ENCODE measurements at places on chromosomes 3 and 15.

GRCh38 chr3:188369526-188369925, 215.6 kb downstream of the LPP start:
- DNase-seq, result no peak

DNA sequence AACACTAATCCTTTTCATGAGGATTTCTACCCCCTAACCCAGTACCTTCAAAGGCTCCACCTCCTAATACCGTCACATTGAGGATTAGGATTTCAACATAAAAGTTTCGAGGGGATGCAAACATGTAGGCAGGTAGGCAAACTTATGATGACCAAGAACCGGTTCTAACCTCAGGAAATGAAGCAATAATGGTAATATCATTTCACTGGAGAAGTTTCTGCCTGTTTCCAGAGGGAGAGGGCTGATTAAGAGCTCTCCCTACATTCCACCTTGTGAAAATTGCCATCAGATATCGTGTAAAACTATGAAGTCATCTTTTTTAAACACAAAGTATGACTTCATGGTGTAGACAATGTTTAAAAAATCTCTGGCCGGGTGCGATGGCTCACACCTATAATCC, 31.6 kb downstream of the NKIRAS1 start:
- no peak for DNase-seq

GRCh38 chr15:101242160-101242998, 9.5 kb downstream of the CHSY1 start:
- DNase-seq, result no peak

GRCh38 chr3:64110071-64110470, 86.8 kb upstream of the PSMD6 start:
- DNase-seq, result no peak

- no peak for DNase-seq
Measured at GRCh38 chr3:88307666-88308065, 157.9 kb downstream of the C3orf38 start.

DNA sequence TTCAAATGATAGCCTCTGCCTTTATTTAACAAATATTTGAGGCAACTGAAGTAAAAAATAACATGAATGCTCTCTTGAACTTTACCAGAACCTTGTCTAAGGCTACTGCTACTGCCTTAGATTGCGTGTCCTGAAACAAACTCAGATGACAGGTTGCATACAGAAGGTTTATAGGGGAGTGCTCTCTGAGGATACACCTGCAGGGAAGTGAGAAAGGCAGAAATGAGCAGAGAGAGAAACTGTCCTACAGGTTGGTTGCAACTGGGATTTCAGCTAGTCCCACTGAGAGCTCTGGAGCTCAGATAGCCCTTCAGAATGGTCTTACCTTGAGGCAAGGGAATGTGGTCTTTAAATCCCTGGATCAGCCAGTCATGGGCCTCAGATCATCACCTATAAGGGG, 165.5 kb downstream of the IL5RA start:
- DNase-seq, result no peak

DNA sequence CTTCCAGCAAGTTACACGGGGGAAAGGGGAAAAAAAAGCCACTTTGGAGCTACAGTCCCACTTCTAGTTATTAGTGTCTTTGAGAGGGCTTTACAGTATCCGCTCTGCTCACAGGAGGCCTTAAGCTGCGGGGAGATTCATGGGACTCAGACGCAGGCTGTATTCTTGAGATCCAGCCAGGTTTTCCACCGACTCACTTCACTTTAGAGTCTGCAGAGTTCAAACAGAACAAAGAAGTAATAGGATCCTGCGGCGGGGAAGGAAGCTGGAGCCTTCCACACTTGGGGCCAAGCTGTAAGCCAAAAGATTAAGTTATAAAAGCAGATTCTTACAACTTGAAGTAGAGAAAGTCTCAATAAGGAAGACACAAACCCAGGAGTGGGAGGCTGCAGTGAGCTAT, 60.2 kb upstream of the FAM174B start:
- DNase-seq, result no peak

GRCh38 chr3:73056014-73056844, 5.2 kb upstream of the EBLN2 start:
- no peak for DNase-seq

DNA sequence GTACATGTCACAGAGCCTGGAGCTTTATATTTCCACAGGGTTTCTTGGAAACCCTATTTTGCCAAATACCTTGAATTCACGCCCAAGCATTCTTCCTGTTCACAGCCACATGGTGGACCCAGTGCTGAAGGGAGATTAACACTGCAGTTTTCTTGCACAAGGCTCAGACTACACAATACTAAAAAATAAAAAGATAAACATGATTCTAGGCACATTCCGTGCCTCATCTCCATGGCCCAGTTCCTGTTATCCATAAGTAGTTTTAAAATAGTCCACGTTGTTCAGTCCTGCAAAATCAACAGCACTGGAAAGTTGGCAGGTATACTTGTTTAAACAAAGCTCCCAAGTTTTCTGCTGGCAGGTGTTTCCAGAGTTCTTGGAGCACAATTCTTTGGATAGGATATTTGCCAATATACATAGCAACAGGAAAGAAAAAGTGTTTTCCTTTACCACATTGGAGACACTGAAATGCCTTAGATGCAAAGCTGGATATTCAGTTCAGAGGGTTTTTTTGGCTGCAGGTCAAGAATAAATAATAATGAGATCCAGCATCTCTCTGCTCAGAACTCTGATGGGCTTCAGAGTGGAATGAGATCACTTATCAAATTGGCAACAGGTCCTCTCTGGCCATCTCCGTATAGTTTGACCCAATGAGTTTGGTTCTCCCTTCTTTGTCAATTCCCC, 88.1 kb upstream of the TGFBR2 start:
- no peak for DNase-seq

DNA sequence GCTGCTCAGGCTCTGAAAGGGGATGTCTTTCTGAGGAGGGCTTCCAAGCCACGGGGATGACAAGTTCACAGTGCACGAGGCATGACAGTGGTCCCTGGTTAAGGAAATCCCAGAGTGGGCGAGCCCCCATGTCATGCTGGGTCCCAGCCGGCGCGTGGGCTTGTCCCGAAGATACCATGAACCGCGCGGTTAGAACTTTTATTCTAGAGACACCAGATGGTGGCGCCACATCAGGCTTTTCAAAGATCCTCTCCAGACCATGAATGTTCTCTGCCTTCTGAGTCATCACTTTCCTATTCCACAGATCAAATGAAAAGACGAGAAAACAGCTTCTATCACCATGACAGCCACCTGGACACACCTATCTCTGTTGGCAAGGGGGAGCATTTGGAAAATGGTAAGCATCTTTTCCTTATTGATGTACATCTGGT, 227.8 kb upstream of the LYSMD4 start:
- no peak for DNase-seq

GRCh38 chr15:70195587-70196305, 98.0 kb upstream of the TLE3 start:
- no peak for DNase-seq

- no peak for DNase-seq
Measured at GRCh38 chr15:74505837-74506514, 35.0 kb upstream of the ARID3B start.

GRCh38 chr3:122217901-122218300, 34.4 kb downstream of the CASR start:
- DNase-seq, result no peak

DNA sequence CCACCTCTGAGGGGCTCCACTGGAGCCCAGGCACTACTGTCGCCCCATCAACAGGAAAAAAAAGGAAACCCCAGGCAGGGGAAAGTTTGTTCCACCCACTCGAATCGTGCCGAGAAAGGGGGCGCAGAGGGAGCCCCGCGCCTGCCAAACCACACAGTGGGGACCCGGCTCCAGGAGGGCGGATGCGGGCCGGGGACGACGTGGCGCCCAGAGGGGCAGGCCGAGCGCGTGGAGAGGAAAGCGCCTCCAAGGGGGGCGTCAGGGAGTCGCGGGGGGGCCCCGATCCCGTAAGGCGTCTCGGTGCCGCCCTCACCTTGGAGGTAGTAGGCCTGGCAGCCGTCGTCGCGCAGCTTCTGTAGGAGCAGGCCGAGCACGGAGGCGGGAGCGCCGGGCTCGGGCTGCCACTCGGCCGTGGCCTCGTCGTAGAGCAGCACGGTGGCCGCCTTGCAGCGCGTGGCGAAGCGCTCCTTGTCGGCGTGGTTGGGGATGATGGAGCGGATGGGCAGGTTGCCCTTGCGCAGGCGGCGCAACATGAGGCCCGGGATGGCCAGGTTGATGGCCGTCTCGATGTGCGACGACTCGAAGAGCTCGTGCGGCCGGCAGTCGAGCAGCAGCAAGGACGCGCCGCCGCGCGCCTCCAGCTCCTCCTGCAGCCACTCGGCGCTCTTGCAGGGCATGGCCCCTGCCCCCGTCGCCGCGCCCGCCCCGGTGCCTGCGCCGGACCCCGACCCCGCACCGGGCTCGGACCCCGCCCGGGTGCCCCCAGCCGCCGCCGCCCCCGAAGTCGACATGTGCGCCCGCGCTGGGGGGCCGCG, 627 bp downstream of the DUSP7 start:
- DNase-seq, result peak; percentile 36

DNA sequence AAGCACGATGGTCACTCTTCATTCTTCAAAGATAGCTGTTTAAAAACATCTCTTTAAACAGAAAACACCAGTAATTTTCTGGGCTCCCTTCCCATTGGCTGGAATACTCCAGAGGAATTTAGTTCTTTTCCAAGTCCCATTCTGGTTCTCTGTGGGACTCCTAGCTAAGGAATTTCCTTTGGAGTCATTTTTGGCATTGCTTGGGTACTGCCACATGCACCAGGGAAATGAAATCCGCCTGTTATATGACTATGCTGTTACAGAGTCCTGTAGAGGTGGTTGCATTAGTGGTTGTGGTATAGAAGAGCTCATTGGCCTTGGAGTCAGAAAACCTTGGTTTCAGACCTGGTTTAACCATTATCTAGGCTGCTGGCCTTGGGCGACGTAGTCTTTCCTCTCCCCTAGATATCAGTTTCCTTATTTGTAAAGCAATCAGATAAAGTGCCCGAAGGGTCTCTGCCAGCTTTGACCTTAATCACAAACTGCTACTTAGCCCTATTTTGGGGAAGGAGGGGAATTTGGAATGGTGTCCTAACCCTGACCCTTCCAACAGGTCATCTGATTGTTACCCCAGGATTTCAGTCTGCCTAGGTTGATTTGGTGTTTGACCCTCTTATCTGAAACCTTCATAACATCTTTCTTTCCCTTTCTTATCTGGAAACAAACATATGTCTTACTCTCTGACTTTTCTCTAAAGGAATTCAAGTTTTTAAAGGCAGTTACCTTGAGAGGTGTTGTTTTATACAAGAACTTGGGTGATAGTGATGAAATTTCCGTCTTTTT, 13.4 kb downstream of the RTP1 start:
- no peak for DNase-seq
